ENCODE measurements at places on chromosomes 11 and 22.

- no peak for DNase-seq
Measured at GRCh38 chr11:131295986-131296385, 74.4 kb upstream of the NTM start.

GRCh38 chr11:110525883-110526282 lies 96.1 kb downstream of the FDX1 start:
- DNase-seq: no peak

DNA sequence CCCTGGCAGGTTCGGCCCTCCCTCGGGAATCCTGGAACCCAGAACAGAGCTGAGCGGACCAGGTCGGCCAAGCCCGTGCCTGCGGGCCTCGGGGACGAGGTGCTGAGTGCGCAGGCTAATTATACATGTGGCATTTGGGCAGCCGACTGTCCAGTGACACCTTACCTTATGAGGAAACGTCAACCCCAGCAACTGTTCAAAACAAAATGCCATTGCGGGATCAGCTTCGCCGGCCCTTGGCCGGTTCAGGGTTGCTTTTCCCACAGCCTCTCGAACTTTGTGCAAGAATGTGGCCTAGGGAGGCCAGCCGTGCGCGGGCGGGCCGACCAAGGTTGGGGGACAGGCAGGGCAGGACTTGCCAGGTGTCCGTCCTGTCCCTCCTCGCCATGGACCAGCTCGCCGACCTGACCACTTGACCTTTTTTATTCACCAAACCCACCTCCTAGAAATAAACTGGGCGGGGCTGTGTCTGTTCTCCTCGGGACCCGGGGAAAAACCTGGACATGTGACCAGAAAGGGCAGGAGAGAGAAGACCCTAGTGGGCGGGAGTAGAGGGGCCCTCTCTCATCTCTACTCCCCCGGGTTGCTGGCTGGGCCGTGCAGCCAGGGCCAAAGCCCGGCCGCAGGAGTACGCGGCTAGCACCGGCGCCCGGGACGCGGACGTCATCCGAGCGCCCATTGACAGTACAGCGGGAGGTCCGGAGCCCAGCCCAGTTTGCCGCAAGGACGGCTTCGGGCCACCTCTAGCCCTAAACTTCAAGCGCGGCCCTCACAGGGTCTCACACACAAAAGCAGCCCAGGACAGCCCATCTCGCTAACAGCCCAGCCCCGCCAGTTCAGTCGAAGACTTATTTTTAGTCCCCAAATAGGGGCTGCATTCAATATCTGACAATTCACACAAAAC lies 134.3 kb upstream of the C11orf58 start:
- no peak for DNase-seq

GRCh38 chr11:119828006-119828405 lies 99.0 kb upstream of the NECTIN1 start:
- no peak for DNase-seq

Measured in hematopoietic multipotent progenitor cell treated with erythropoietin and hydrocortisone succinate and interleukin-3 and kit ligand, for 6 days (in vitro differentiated cells).